ENCODE measurements at places on chromosomes 7 and 10. TPM values are rescaled to one million over a fixed set of nuclear protein-coding genes. Genes with fewer than 3 reads are reported as not detected.

- peak; percentile 50 for DNase-seq
These were observed 3.5 kb downstream of the SUN1 start for GRCh38 chr7:835485-836401.

GRCh38 chr7:30702200-30702599 is 19.9 kb upstream of the CRHR2 start:
- DNase-seq = no peak

DNA sequence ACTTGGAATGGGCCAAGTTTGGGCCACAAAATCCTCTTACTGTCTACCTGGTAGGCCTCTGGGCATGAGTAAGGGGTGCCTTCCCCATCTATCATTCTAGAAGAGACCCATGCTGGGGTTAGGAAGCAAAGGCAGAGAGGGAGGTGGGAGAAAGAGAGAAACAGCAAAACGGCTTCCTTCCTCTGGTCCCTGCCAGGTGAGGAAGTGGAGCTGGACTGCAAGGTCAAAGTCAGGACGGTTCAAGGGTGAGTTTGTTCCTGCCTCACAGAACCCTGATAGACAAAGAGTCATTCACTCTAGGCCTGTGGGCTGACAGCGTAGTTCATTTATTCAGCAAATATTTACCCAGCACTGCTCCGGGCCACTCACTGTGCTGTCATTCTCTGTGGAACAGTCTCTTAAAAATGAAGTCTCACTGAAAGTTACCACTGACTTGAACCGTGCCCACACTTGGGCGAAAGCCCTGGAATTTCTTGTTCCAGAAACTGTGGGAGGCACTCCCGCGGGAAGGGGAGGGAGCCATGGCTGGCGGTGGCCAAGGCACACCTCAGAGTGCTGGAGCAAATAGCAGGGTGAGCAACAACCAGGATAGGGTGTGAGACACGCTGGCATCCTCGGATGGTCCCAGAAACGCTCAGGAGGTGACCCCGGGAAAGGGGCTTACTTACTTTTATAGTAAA is 26.2 kb upstream of the ECHDC3 start:
- DNase-seq = no peak

- peak; percentile 1 for DNase-seq
These were observed 644 bp downstream of the BUD23 start for GRCh38 chr7:73683788-73684693.

- DNase-seq = no peak
These were observed 320.3 kb downstream of the LRRTM3 start for GRCh38 chr10:67246066-67246555.

- DNase-seq = no peak
These were observed 31.8 kb downstream of the GLCCI1 start for GRCh38 chr7:8000315-8000941.

GRCh38 chr7:155212301-155213015 is 85.2 kb upstream of the INSIG1 start:
- no peak for DNase-seq

DNA sequence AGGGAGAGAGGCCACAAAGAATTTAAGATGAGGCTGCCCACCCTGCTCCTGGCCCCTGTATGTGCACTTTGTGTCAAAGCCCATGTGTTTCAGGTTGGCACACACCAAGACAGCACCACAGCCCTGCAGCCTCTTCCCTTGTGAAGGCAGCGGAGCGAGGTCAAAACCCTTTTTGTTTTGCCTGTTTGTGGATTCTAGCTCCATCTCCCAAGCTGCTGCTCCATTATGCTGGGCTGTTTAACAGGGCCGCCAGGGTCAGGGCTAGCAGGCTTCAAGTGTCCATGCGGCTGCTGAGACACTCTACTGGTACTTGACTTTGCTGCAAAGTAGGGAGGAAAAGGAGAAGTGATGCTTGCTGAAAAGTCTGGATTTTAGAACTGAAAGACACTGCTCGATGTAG is 142.3 kb upstream of the EFCAB10 start:
- DNase-seq = no peak

DNA sequence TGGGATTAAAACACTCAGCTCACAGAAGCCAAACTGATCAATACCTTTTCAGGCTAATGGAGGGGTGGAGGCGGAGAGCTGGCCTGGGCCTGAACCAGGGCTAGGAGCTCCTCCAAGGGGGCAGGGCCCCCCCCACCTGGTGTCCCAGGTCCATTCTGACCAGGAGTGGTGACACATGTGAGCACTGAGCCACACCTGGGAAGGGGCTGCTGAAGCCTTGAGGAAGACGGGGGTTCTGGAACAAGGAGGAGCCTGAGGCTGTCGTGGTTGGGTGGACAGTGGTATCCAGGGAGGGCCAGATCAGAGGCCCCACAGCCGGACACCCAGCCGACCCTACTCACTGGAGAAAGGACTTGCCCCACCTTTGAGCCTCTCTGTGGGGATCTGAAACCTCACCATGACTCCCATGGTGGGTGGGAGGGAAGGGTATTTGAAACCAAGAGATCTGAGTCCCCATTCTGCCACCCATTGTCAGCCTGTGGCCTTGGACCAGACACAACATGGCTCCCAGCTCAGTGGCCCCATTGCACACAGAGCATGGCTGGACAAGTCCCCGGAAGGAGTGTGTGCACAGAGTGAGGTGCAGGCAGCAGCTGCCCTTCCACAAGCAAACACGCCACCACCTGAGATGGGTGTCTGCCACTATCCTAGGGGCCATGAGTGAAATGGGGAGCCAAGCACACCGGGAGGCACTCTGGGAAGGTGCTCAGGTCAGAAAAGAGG is 12.4 kb downstream of the TMEM273 start:
- no peak for DNase-seq

- no peak for DNase-seq
These were observed 51.2 kb downstream of the SP8 start for GRCh38 chr7:20735346-20736065.

DNA sequence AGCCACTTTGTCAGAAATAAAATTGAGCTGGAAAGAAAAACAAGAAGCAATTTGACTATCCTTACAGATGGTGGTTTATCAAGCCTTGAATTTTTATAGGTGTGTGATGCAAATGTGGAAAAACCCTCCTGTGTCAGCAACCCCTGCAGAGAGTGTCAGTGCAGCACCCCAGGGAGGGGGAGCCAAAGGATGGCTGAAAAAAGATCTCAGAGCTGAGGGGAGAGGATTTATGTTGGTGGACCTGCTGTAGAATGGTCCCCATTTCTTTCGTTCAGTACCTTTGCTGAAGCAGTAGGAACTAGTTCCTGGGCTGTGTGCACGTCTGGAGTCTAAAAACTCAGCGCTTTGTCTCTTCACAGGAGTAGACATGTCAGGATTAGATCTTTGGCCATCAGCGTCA is 239.0 kb downstream of the PHTF2 start:
- DNase-seq = no peak

DNA sequence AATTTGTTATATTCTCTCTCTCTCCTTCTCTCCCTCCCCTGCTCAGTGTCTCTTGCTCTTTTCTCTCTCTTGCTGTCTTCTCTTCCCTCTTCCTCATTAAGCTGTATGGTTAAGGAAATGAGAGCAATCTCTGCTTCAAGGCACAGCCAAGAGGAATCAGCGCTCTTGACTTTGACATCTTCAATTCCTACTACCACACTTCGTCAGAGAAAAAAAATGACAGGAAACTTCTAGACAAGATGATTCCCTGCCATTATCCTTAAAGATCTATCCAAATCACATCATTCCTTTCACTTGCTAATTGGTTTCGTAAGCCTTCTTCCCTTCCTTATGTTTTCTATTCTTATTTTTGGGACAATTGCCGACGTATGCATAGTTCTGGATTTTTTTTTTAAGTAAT is 425.0 kb downstream of the KCNMA1 start:
- no peak for DNase-seq

- DNase-seq = peak; percentile 28
These were observed 44.3 kb downstream of the CPED1 start for GRCh38 chr7:121032645-121033460.

DNA sequence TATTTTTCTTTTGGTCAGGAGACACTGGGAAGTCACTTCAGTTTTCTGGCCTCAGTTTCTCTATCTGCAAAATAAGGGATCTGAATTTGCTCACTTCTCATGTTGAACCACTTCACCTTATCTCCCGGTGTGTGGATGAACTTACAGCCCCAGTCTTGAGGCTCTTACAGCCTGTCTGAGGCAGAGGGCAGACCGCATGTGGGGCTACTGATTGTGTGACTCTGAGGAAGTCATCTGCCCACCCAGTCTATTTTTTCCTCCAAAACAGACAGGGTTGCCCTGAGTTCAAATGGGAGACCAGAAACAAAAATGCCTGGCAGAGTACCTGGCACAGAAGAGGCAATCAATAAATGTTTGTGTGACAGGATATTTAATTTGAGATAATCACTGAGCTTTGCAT is 78.3 kb downstream of the LRMDA start:
- DNase-seq = no peak

GRCh38 chr10:90642136-90642535 is 215.7 kb downstream of the HTR7 start:
- no peak for DNase-seq

- no peak for DNase-seq
These were observed 76.5 kb downstream of the OR13A1 start for GRCh38 chr10:45238896-45239295.

DNA sequence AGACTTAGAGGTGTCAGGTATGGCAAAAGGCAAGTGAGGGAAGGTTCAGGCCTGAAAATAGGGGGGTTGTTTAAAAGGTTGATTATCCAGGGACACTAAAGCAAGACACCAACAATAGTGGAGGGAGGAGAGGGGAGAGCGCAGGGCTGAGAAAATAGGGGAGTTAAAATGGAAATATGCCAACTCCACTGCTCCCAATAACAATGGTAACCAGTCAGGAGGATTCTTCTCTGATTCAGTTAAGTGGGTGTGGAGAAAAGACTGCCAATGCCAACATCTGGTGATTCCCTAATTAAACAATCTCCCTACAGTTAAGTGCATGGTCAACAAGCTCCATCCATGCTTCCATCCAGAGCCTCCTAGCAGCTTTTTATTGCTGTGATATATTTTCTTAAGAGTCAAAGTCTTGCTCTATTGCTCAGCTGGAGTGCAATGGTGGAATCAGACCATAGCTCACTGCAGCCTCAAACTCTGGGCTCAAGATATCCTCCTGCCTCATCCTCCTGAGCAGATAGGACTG is 183.3 kb downstream of the JAZF1 start:
- no peak for DNase-seq

Gene CCDC136
- total RNA-seq = not detected

Gene VWC2
- not detected for total RNA-seq

Gene CYP2W1
- total RNA-seq = not detected

Gene GJC3
- not detected for total RNA-seq

Gene PRR15
- total RNA-seq = 11.2 TPM

Gene H2AZ2
- 168 TPM for total RNA-seq

Gene SMO
- total RNA-seq = 6.3 TPM

Gene CALML3
- total RNA-seq = not detected

Measured in renal cortical epithelial cell (primary cell).